Activated effector memory CD4-positive, alpha-beta T cell treated with Interleukin-2 at 50 U/mL for 16 hours (primary cell): ENCODE measurements at places on chromosomes 13 and 19.

DNA sequence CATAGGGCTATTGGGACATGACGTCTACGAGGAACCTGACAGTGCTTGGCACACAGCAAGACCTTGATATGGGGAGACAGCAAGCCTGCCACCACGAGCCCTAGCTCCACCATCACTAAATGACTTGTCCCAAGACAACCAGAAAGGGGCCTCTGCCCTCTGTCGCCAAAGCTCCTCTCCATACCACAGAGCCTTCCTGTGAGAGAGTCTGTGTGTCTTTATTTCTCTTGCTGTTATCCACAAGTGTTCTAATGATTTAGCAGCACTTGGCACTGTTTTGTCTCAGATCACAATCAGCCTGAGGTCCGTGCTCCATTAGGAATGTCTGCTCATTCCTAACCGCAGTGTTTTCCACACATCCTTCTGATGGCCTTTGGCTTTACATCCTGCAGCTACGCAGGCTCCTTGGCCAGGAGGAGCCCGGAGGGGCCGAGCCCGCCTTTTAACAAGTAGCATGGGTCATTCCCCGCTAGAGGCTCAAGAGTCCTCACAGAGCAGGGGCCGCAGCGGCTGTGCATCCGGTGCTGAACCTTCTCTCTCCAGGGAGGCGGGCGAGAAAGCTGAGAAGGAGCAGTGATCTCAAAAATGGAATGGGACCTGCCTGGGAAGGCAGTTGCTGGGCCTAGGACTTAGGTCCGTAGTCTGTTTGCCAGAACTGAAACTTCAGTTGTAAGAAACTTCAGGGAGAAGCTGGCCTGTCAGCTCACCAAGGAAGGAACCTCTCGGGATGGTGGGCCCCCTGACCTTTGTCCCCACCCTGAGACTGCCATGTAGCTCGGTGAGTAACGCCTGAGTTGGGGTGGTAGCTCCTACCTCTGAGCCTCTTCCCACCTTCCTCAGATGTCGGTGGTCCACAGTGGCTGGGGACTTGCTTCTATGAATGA, 61.1 kb upstream of the HMGB1 start:
- DNase-seq = no peak

GRCh38 chr19:10805065-10805757, 30.8 kb downstream of the TMED1 start:
- DNase-seq = no peak

DNA sequence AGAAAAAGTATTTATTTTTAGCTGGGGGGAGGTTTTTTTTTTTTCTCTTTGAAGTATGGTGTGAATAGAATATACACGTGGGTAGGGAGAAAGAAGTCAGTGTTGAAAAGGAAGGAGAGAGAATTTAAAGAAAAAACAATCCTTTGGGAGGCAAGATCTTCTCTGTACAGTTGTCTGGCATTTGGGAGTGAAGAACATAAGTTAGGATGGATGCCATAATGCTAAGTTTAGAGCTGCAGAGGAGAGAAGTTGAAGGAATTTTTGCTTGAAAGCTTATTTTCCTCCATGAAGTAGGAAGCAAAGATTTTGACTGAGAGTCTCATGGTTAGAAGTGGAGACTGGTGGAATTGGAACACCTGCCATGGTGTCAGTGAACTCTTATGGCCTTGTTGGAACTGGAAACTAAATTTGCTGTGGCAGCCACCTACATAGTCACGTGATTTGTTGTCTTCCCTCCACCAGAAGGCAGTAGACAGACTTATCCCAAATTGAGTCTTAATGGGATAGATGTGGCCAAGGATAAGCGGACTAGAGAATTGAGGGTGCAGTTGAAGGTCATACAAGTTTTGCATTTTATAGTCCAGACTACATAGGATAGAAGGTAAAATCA, 22.0 kb downstream of the NDFIP2 start:
- DNase-seq = no peak

GRCh38 chr13:85582890-85583289, 216.3 kb downstream of the SLITRK6 start:
- no peak for DNase-seq

- DNase-seq = no peak
Observed at GRCh38 chr13:97938706-97939475, 14.6 kb upstream of the IPO5 start.

- DNase-seq = no peak
Observed at GRCh38 chr19:50745221-50745620, 22.1 kb downstream of the CLEC11A start.

- no peak for DNase-seq
Observed at GRCh38 chr19:12953138-12953798, 3.8 kb downstream of the GADD45GIP1 start.

DNA sequence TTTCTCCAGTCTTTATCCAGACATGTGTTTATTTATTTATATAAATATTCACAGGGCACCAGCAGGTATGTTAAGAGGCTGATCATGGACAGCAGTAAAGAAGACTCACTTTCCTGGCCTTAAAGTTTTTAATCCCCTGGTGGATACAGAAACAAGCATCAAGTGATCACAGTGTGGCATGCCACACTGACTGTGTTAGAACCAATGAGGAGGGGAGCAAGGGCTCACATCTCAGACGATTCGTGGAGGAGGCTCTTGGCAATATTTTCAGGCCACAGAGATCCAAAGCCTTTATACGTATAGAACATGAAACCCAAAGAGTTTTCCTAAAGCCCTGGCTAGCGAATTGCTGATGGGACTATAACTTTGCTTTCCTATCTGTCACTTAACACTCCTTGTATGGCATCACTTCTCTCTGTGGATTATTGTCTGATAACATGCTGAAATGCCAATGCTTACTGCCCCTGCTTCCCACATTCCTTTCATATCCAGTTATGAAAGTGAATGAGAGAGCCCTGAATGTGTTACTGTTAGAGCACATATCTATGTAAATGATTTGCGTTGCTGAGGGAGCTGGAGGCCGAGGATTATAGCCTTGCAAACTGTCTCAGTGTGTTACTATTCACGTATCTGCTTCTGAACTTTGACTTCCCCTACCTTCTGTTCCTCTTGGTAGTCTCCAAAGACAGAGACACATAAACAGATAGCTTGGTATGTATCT, 37.6 kb downstream of the POLR1D start:
- no peak for DNase-seq

- DNase-seq = no peak
Observed at GRCh38 chr13:111550062-111550461, 229.6 kb downstream of the TEX29 start.

GRCh38 chr13:22425087-22425486, 754.2 kb downstream of the FGF9 start:
- no peak for DNase-seq

- no peak for DNase-seq
Observed at GRCh38 chr13:26628706-26629105, 71.2 kb downstream of the WASF3 start.
